ENCODE measurements at places on chromosomes 7 and 10.

- no peak for DNase-seq
Observed at GRCh38 chr7:96026611-96027010, 254.3 kb downstream of the DYNC1I1 start.

GRCh38 chr10:78049851-78050250, 16.2 kb downstream of the RPS24 start:
- no peak for DNase-seq

GRCh38 chr7:112453505-112454171, 3.4 kb downstream of the IFRD1 start:
- peak; percentile 61 for DNase-seq

DNA sequence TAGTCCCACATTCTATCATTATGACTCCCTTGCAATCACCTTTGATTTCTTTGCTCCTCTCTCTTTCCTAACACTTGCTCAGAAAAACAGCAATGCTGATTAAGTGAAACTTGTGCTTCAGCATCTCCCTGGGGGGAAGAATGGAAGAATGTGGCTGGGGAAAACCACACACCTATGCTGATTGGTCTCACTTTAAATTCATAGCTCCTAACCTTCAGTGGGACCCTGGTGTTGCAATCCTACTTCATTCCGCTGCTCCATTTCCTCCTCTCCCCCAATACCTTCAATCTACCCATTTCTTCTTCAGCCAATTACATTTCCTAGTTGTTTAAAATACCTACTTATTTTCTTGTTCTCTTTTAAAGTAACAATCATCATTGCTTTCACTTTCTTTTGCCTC, 1166.7 kb upstream of the C7orf33 start:
- DNase-seq = no peak

- no peak for DNase-seq
Observed at GRCh38 chr7:119413314-119413805, 859.6 kb upstream of the KCND2 start.

Data from LNCaP clone FGC (cell line).